ENCODE measurements at places on chromosomes 6 and 20.
A peak's percentile ranks its signal among the peaks of the same experiment; 100 is the strongest.

GRCh38 chr6:111573131-111573883 lies 32.4 kb downstream of the TRAF3IP2 start:
- DNase-seq = no peak

- DNase-seq = no peak
These were observed 34.4 kb upstream of the BCAS1 start for GRCh38 chr20:54104781-54105180.

DNA sequence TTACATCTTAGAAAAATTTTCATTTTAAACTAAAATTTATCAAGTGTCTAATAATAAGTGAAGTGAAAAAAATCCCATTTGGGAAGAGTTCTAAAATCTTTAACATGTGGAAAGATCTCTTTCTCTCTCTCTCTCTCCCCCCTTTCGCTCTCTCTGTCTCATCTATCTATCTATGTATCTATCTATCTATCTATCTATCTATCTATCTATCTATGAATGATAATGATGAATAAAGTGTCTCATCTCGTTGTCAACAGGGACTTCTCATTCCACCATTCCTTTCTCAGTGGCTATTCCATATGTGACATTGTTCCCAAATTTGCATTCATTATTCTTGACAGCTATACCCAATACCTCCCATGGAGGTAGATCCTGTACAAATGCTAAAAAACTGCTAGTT lies 15.2 kb downstream of the CCDC170 start:
- DNase-seq = no peak

DNA sequence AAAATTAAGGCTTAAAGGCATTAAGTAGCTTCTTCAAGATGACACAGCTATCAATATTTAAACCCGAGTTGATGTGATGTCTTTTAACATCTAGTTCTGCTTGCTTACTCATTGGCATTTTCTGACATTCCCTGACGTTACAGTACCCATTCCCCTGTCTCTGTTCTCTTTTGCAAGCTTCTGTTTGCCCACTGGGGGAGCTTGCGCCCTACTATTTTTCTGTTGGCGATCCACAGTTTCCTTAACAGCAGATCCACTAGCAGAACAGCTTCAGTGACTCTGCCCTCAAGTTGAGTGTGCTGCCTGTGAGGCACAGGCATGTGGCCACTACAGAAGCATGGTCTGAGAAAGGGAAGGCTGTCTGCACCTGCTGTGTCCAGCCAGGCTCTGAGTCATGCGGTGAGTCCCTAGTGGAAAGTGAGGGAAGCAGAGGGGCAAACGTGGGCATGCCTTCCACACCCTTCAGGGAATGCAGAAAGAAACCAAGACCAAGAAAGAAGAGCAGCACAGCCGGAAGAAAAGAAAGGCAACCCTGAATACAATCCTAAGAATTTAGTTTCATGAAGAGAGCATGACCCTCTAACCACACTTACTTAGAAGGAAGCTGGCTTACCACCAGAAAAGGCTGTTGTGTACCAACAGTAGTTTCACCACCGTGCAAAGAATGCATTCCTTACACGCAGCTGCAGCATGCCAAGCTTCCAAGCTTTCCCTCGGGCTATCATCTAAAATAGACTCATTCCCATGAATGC lies 97.7 kb upstream of the VGLL2 start:
- DNase-seq = no peak

DNA sequence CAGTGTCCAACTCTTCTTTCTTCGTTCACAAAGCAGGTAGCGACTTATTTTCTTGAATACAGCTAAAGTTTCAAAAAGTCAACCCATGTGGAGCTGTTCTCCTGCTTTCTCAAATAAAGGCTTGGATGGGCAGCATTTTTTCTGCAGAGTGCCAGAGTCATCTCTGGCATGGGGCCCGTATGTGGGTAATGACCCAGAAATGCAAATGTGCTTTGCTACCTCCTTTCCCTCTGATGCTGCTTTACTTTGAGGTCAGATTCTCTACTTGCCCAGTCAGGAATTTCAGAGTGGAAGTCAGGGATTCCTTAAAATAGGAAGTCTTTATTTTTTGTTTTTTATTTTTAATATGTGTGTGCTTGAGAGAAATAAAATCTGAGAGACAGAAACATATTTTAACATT lies 4.9 kb downstream of the NKAIN2 start:
- no peak for DNase-seq

GRCh38 chr6:1016329-1017302 lies 295.3 kb upstream of the FOXQ1 start:
- DNase-seq = no peak

GRCh38 chr6:65448866-65449265 lies 258.2 kb downstream of the EYS start:
- no peak for DNase-seq

DNA sequence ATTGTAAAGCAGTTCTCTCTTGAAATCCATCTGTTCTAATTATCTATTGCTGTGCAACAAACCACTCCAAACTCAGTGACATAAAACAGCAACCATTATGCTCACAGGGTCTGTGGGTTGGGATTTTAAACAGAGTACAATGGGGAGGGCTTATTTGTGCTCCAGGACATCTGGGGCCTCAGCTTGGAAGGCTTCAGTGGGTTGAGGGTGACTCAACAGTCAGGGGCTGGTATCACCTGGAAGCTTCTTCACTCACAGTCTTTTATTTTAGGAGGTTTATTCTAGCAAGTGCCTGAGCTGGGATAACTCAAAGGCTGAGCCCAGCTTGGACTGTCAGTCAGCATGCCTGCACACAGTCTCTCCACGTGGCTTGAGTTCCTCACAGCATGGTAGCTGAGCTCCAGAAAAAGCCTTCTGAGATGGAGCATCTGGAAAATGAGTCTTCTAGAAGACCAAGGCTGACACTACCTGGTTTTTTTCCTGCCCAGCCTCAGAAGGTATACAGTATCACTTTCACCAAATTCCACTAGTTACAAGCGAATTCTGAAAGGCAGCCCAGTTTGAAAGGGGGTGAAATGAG lies 234.6 kb upstream of the ID4 start:
- no peak for DNase-seq

GRCh38 chr6:125966569-125966968 lies 10.0 kb downstream of the HINT3 start:
- no peak for DNase-seq

DNA sequence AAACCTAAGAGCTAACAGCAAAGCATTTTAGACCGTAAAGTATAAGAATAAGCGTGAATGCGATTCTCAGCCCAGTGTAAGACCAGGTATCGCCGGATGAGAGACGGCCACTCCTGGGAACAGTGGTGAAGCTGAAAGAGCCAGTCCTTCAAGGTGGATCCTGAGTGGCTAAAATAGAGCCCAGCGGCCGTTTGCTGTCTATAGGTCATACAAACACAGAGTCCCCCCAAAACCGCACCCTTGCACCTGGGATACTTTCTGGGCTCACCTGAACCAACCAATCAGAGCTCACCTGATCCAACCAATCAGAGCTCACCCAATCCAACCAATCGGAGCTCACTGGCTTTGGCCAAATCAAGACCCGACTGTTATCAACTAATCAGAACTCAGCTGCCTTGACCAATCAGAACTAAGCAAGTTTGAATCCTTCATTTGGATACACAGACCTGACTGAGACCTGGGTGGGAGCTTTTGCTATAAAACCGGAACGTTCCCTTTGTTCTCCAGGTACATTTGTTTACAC lies 248.2 kb downstream of the DLL1 start:
- DNase-seq = no peak

- no peak for DNase-seq
These were observed 360.2 kb downstream of the PREX1 start for GRCh38 chr20:48467622-48468021.

DNA sequence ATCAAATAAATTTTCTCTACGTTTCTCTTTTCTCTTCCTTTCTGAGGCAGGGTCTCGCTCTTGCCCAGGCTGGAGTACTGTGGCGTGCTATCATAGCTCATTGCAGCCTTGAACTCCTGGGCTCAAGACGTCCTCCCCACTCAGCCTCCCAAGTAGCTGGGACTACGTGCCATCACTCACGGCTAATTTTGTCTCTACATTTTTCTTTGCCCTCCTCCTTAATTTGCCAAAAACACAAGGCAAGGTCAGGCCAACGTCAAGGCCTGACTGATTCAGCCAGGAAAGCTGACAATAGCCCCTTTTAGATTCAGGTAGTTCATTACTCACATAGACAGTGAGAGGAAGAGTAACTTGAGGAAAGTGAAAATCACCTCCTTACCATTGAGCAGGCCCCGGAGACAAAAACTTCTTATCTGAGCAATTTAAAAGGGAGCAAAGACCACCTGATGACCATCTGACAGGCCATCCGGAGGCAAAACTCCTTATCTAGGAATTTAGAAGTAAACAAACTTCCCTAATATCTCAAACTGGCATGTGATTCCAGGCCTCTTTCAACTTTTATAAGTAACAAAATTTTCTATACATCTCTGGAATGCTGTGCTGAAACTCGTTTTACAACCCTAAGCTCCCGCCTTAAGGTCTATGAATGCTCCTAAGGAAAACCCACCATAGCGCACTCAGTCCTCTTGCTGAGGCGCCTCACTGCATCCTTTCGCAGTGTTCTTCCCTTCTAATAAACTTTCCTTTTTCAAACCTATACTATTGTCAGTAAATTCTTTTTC lies 42.1 kb upstream of the SRPK1 start:
- no peak for DNase-seq

DNA sequence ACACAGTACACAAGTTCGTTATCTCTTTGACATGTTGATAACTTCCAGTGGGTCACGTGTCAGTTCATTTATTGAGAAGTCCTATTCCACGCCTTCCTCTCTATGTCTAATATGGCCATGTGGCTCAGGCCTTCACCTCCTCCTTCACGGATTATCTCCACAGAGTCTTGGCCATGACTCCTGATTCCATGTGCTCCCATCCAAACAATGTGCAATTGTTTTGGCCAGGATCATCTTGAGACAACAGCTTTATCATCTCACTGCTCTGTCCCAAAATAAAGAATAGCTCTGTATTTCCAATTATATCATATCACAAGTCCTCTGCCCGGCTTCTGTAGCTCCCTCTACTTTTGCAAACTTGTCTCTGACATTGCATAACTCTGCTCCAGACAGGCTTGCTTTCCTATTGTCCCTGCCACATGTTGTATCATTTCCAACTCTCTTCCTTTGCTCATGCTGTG lies 11.1 kb upstream of the TXNDC5 start:
- DNase-seq = no peak

- no peak for DNase-seq
These were observed 55.1 kb downstream of the ADNP start for GRCh38 chr20:50876063-50876685.

GRCh38 chr6:1351381-1352008 lies 37.9 kb upstream of the FOXF2 start:
- no peak for DNase-seq

- DNase-seq = no peak
These were observed 47.5 kb downstream of the TRAM2 start for GRCh38 chr6:52529311-52529710.

DNA sequence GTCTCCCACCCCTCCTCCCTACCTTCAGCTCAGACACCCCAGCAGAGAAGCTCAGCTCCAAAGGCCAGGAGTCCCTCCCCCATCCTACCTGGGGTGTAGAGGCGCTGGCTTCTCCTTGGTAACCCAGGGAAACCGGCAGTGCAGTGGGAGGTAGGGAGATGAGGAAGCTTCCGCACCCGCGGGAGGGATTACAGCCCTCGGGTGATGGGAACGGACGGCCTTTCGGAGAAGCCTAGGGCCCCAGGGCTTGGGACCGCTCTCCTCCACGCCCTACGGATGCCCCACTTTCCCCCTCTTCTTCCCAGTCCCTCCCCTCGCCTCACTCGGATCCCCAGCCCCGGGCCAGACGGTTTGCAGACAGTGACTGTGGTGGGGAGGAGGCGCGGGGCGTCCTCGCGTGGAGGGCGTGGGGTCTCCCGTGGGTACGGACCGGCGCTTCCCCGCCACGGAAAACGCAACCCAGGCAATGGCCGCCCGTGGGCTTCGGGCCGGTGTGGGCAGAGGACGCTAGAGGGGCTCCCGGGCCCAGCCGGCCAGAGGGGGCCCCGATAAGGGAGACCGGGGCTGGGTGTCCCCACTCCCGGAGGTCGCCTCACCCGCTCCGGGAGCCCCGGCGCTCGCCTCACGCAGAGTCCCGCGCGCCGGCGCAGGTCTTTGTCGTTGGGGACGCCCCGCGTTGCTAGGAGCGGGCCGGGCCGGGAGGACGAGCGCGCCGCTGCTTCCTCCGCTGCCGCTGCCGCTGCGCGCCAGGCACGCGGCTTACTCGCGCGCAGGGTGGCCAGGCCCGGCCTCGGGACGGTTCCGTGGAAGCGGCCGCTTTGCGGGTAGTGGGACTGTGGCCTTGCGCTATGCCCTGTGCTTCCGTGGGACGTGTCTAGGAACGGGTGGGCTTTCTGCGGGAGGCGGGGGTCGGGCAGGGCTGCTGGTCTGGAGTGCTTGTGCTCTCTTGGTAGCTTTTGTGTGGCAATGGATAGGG lies 15.8 kb downstream of the AARS2 start:
- DNase-seq = peak; percentile 80

- DNase-seq = no peak
These were observed 3.6 kb downstream of the ADISSP start for GRCh38 chr20:3763671-3764601.

DNA sequence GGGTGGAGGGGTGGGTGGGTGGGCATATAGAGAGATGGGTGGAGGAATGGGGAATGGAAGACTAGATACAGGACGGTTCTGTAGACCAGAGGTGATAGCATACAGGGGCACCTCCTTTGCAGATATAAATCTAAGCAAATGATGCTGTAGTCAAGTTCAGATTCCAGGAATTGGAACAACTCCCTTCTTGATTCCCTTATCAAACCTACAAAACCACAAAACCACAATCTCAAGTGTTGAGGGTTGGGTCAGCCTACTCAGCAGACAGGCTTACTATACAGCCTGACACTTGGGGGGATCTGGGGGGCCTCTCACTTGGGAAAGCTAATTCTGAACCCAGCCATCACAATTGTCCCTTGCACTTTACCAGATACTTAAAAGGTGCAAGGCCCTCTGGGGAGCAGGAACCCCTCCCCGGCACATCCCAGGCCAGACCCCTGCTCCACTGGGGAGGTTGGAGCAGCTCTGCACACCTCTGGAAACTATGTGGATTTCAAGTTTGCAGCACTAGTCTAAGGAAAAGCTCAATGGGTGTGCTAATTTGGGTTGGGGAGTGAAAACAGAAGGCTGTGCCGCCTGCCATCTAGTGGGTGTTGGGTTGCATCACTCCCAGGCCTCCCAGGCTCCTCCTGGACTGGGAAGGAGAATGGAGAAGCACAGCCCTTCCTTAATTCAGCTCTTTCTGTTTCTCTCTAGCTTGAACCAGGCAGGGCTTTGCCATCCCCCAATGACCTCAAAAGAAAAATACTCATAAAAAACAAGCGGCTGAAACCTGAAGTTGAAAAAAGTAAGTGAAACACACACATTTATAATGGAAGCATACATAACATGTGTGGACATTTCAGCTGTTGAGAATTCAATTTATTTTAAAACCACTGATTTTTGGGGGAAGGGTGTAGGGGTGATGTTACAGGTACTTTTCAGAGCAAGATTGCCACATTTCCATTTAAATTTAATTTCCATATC lies 121.2 kb upstream of the LAMP5 start:
- peak; percentile 61 for DNase-seq

Data from nephron progenitor cell (in vitro differentiated cells).